ENCODE measurements at places on chromosomes 7 and 10.
A peak's percentile ranks its signal among the peaks of the same experiment; 100 is the strongest.

DNA sequence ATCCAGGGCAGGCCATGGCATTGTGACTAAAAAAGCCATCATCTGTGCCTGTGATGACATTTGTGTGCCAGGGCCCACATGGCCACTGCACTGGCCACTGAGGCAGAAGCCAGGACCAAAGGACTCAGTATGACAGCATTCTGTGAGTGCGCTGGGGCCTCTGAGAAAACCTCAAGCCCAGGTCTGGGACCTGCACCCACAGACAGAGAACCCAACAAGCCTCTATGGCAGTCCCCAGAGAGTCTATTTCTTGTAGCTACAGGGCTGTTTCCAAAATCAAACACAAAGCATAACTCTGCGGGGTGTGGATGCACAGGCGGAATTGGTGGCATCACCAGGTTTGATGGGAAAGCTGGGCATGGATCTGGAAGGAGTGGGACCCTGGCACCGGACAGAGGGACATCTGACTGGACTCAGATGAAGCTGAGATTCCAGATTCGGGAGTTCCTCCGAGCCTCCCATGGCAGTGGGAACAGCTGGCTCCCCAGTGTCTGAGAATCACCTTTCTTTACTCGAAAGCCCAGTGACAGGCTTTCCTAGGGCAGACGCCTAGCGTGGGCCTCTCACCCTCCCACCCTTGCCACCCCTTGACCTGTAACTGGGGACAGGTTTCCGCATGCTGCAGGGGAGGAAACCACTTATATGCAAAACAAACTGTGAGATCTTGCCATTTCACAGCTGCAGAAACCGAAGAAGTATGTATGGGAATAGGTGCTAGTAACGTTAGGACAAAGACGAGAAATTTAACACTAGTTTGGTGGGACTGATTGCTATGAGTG, 70.6 kb upstream of the RHEB start:
- no peak for DNase-seq

- DNase-seq, result no peak
These were observed 82.2 kb downstream of the TSPAN12 start for GRCh38 chr7:120775755-120776154.

- DNase-seq, result no peak
These were observed at the start of gene VSTM4 for GRCh38 chr10:49115015-49115795. Gene VSTM4 (minus strand): TSS chr10:49115522. CDS start chr10:49115485, 37 bp downstream.

GRCh38 chr10:99537989-99538917, 5.5 kb downstream of the NKX2-3 start:
- DNase-seq, result no peak

GRCh38 chr10:69220041-69220451, at the start of gene HKDC1:
Gene HKDC1 (plus strand): TSS chr10:69220332. CDS start chr10:69220436, 104 bp downstream.
- no peak for DNase-seq

DNA sequence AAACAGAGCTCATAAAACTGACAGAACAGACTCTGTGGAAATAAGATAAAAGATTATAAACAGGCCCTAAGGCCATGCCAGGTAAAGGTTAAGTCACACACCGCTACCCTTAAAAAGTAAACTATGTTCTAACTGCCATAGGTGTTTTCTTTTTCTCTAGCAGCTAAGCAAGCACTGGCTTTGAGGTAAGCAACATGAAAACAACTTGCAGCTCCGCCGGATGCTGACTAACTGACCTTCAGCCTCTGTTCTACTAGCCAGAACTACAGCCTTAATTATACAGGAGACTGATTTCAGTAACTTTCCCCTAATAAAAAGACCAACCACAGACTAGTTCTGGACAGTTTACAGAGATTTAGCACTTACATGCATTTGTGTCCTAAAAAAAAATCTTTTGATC, 708.3 kb downstream of the CCSER2 start:
- no peak for DNase-seq

GRCh38 chr10:36802490-36803153, 322.8 kb upstream of the ANKRD30A start:
- DNase-seq, result no peak

DNA sequence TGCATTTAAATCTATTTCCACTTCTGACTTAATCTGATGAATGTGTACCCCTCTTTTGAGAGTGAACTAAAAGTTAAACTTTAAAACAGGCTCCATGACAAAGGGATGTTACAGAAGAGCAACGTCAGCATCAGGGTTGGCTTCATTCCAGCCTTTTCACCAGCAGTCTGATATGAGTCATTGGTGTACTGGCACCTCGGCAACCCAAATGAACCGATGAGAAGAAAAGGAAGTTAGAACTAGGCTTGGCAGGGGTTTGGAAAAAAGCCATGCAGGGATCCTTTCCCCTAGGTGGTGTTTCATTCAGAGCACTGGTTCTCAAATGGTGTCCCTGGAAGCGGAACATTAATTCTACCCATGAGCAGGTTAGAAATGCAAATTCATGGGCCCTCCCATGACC, 53.6 kb downstream of the SEC61G start:
- no peak for DNase-seq

- DNase-seq, result peak; percentile 42
These were observed 728 bp downstream of the PARD3 start for GRCh38 chr10:34814223-34814912.

- DNase-seq, result no peak
These were observed 5.5 kb downstream of the FAM3C start for GRCh38 chr7:121390617-121391016.

GRCh38 chr10:117796130-117796745, 250.5 kb downstream of the RAB11FIP2 start:
- DNase-seq, result no peak

DNA sequence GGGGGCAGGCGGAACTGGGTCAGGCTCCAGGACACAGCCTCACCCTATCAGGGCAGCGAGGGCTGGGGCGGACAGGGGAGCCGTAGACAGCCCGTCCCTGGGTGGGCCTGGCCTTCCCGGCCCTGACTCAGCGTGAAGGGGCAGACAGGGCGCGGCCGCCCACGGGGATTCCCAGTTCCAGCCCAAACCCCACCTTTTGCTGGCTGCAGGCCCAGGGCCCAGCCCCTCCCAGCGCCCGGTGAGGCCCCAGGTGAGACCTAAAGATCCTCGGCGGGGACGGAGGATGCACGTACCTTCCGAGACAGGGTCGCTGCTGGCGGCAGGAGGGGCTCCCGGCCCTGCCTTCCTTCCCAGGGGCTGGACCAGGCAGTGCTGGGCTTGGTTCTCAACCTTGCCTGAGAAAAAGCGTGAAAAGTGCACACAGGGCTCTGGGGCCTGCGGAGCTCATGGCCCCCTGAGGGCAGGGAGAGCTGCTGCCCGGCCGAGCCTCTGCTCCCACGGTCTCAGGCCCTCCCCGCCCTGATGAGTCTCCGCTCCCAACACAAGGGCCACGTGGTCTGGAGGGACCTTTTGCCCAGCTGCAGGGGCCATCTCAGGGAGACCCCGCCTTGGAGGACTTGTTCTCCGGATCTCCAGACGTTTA, 43.9 kb upstream of the DNAJB6 start:
- no peak for DNase-seq

- DNase-seq, result no peak
These were observed 816.4 kb downstream of the GRM8 start for GRCh38 chr7:126436213-126436868.

DNA sequence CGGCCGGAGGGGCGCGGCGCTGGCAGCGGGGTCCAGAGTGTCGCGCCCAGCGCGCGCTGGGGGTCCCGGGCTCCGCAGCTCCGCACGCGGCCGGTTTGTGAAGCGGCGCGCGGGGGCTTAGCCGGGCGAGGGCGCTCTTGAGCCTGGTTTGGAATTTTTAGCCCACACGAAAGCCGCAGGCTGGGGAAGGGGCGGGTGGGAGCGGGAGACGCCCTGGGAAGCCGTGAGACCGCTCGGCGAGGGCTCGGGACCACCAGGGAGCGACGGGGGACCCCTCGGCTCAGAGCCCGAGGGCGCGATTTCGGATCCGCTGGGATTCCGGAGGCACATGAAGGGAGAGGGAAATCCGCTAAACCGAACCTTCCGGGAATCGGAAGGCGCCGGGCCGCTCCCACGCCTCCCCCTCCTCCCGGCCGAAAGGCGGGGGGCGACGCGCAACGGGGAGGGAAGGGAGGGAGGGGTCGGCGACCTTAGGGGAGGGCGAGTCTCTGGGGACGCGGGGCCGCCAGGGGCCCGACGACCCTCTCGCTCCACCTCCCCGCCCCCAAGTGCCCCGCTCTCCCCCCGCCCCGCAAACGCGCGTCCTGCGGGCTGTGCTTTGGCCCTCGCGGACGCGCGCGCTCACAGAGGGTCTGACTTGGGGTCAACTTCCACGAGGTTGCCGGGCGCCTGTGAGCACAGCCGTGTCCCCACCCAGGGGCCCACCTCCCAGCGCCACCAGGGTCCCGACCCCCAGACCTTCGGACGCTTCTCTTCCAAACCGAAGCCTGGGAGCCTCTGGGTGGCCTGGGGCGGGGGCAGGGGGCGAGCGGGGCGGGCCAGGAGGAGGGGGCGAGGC, 5.1 kb upstream of the ELFN1 start:
- no peak for DNase-seq

- DNase-seq, result no peak
These were observed 45.1 kb upstream of the AGR3 start for GRCh38 chr7:16926861-16927260.

- DNase-seq, result no peak
These were observed 211.3 kb downstream of the SKIDA1 start for GRCh38 chr10:21314111-21314626.

DNA sequence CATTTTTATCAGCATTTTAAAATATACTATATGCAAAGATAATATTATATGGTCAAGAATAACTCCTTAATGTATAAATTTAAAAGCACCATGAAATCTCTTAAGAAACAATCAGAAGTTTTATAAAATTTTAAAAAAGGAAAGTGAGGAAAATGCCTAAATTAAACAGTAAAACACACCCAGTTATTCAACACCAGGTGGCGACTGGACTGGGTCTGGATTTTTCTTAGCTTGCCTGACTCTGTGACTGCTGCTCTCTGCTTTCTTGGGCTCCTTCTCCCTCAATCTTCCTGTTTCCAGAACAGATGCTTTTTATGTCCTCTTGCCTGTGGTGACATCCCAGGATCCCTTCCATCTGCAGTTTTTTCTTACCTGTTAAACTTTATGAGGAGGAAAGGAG, 200.3 kb downstream of the BICC1 start:
- DNase-seq, result no peak

- DNase-seq, result no peak
These were observed 29.4 kb downstream of the LSMEM1 start for GRCh38 chr7:112510001-112510742.

GRCh38 chr7:140403878-140404564, at the start of gene RAB19:
Gene RAB19 (plus strand): TSS chr7:140404058. CDS start chr7:140407647, 3,589 bp downstream.
- DNase-seq, result peak; percentile 9

DNA sequence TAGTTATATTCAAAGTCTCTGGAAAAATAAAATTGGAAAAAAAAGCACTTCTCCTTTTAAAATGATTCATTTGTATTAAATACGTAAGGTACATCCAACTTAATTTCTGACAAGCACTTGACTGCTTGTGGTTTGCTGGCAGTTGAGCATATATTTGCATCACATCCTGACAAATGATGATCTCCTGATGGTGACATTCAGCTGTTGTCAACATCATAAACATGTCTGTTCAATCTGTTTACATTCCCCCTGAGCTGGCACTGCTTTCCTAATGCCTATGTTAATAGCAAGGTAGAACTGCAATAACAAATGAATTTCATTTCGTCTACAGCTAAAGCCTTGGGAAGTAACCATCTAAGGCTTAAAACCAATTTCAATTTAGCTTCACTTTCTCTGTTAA, 24.4 kb downstream of the TSPAN12 start:
- DNase-seq, result no peak

DNA sequence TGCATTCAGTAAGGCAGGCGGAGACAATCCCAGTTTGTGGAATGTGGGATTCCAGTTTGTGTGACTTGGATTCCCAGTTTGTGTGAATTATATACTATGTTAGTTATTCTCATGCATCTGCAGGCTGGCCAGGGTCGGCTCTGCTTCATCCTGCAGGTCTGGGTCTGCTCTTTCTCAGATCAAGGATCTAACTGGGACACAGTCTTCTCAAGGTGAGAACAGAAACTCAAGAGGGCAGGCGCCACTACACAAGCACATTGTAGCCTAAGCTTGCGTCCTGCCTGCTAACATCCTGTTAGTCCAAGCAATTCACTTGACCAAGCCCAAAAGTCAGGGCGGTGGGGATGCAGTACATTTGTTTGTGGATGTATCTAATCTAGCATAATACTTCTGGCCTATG, 131.1 kb downstream of the SNX10 start:
- DNase-seq, result no peak

DNA sequence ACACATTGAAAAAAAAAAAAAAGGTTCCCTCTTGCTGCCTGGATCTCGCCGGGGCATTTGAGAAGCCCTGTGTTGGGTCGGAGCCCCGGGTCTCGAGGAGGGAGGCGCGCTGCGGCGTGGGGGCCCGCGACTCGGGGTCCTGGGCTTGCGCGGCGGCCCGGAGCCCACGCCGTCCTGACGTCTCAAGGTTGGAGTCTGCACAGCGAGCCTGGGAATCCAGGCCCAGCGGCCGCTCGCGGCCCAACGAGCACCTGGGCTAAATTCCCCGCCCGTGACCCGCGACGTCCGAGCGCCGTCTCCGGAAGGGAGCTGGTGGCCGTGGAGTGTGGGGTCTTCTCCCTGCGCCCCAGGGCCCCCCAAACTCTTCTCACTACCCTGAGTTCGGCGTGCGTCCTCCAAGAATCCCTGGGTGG, 1.4 kb upstream of the CTBP2 start:
- no peak for DNase-seq

GRCh38 chr10:6802759-6803426, 222.8 kb upstream of the PRKCQ start:
- no peak for DNase-seq

DNA sequence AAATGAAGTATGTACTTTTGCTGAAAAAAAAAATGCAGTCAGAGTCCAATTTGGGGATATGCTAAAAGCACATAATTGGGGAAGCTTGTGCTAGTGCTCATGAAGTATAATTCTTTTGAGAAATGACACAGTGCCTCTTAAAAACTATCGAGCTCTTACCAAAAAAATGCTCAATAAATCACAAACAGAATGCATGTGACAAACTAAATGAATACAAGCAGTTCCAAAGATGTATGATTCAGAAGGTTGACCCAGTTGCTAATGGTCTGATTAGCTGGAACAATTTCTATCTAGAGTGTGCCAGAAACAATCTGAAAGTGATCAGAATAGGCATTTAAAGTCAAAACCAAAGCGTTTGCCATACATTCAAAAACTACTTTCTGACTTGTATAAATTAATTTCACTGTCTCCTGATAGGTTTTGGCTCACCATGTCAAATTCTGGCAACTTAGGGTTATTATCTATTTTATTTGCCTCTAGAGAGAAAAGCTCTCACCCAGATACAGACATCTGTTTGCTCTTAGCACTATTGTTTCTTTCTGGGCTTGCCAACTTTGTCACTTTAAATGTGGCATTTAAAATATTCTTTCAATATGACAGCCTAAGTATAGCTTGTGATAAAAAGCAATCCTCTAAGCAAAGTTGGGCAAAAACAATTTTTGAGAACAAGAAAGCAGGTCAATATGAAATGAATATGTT, 114.7 kb upstream of the AHR start:
- DNase-seq, result no peak

DNA sequence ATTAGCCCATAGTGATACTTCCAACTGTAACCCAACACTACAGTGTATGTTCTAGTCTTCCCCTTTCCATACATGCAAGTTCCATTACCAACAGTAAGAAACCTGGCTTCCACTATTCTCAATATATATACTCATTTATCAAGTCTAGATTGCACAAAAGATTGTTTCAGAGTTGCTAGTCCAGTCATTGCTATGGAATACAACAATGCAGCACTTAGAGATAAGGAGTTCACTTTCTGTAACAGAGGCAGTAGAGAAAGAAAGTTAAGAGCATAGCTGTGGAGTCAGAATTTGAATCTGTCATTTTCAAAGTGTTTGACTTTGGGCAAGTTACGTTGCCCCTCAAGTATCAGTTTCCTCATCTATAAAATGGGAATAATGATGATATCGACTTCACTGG, 90.1 kb downstream of the RTKN2 start:
- DNase-seq, result no peak

GRCh38 chr7:3176112-3177000, 124.7 kb upstream of the SDK1 start:
- no peak for DNase-seq
